ENCODE measurements at places on chromosomes 7 and 10. TPM values are rescaled to one million over a fixed set of nuclear protein-coding genes. Genes with fewer than 3 reads are reported as not detected.

Gene LEP
- total RNA-seq = not detected

Gene CTAGE8
- total RNA-seq = 0.30 TPM

Gene CCDC136
- 4.9 TPM for total RNA-seq

Gene VGF
- not detected for total RNA-seq

Gene C10orf143
- total RNA-seq = 5.8 TPM

Gene CREB3L2
- total RNA-seq = 11.7 TPM

Gene HTR5A
- not detected for total RNA-seq

Gene AOC1
- total RNA-seq = not detected

- DNase-seq = no peak
- H3K4me3 ChIP-seq = no peak overlapping the region
- no peaks in the 10 kb centered on the region for H3K27me3 ChIP-seq
- H3K27ac ChIP-seq = no peak overlapping the region
- H3K4me1 ChIP-seq = no peaks in the 10 kb centered on the region
Observed at GRCh38 chr7:15033039-15033438, 130.5 kb upstream of the DGKB start.

GRCh38 chr10:91412354-91413087 lies 2.4 kb downstream of the HECTD2 start:
- H3K27ac ChIP-seq = no peak overlapping the region
- H3K4me1 ChIP-seq = peaks cover 14% of the 10 kb centered on the region
- no peaks in the 10 kb centered on the region for H3K36me3 ChIP-seq
- DNase-seq = no peak
- no peak overlapping the region for H3K4me3 ChIP-seq

- no peaks in the 10 kb centered on the region for H3K36me3 ChIP-seq
- H3K27me3 ChIP-seq = no peaks in the 10 kb centered on the region
- no peaks in the 10 kb centered on the region for H3K4me1 ChIP-seq
- no peak overlapping the region for H3K27ac ChIP-seq
- peak; percentile 9 for DNase-seq
- H3K4me3 ChIP-seq = no peak overlapping the region
Observed at GRCh38 chr10:77756319-77757232, 119.0 kb upstream of the KCNMA1 start.

DNA sequence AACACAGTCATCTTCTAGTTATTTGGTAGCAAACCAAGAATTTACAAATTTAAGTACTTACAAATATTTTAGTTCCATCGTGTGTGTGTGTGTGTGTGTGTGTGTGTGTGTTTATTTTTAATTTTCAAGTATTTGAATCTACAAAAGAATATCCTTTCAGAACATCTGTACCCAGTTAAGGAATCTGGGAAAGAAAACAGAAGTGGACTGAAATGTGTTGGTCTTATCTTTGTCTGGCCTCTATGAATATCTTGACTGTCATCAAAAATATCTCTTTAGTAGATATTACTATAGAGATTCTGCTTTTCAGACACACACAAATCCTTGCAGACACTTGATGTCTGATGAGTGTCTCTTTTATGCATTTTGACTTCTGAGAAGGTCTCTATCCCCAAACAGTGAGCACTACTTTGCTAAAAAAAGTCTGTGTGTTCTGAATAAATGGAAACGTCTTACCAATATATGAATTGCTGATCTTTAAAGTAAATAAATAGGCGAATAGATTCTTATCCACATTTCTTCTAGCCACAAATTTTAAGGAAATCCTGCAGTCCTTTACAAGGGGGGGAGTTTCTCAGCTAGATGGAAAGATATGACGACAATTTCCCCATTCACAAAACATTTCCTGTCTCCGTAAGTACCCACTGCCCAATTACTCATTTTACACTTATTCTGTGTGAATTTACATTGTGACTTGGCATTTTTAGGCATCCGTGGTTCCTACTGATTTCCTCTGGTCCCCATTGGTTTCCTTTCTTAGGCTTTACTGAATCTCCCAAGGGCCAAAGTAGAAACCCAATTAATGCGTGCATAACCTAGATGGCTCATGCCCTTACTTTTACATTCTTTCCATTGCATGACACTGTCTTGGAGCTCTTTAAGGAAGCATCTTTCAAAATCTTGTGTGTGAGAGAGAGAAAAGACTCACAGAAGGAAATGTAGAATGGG lies 36.0 kb downstream of the NRCAM start:
- no peak overlapping the region for H3K27ac ChIP-seq
- no peak for DNase-seq
- H3K4me3 ChIP-seq = no peak overlapping the region
- H3K27me3 ChIP-seq = no peaks in the 10 kb centered on the region

DNA sequence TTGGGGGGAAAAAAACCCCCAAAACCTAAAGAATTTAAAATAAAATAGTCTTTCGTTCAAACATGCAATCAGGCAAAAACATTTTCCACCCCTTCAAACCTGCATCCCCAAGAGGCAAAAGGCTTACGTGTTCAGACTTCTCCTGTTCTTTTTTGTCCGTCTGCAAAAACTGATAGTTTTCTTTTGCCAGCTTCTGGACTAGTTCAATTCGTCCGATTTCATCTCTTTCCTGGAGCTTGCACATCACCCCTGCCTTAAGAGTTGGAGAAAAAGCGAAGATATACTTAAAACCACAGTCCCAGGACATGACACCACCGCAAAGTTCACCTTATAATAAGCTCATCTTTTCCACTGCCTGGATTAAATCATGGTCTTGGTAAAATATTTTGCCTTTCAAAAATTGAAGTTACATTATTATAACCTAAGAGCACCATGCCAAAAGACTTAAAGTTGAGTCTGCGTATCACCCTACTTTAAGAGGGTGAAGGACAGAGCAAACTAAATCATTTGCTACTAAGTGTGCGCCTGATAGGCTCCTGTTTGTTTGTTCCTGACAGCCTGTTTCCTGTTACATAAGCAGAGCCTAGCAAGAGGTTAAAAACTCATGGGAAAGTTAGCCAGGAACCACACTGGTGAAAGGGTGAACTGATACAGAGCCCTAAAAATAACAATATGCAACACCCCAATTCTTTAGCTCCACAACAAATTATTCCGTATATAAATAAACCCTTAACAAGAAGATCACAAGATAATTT lies 137.0 kb downstream of the RAPGEF5 start:
- no peak for DNase-seq
- H3K36me3 ChIP-seq = no peaks in the 10 kb centered on the region
- no peak overlapping the region for H3K27ac ChIP-seq
- H3K4me3 ChIP-seq = no peak overlapping the region
- H3K27me3 ChIP-seq = no peaks in the 10 kb centered on the region

- no peak for DNase-seq
- H3K36me3 ChIP-seq = no peaks in the 10 kb centered on the region
- H3K4me1 ChIP-seq = peaks cover 3% of the 10 kb centered on the region
- H3K27me3 ChIP-seq = no peaks in the 10 kb centered on the region
- H3K4me3 ChIP-seq = no peak overlapping the region
Observed at GRCh38 chr7:131655447-131655846, 99.0 kb upstream of the PODXL start.

DNA sequence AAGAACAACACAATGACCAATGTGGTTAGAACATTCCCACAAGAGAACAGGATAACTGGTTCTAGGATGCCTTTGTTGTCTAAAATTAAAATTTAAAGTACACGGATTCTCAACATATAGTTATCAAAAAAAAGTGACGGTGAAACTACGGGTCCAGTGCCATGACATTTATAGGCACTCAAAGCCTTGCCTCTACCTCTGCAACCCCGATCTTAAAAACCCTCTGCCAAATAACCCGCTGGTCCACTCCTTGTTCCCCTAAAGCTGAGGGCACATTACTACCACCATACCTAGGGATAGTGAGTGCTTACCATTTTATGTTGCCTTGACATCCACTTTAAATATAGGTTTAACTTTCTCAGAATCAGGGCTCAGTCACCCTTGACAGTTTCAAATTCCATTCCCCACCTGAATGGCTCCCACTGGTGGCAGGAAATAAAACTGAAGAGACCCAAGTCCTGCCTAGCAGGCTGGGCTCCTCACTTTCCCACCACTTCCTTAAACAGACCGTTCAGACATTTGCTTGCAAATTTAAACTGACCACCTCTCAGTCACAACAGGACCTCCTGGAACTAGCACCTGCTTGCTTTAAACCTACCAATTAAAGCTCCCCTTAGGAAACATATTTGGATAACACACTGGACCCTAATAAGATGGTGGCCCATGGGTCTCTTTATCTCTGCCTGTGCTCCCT lies 169.9 kb upstream of the ASAH2 start:
- no peak overlapping the region for H3K4me3 ChIP-seq
- H3K27me3 ChIP-seq = no peaks in the 10 kb centered on the region
- H3K4me1 ChIP-seq = peaks cover 17% of the 10 kb centered on the region
- H3K36me3 ChIP-seq = no peaks in the 10 kb centered on the region
- DNase-seq = peak; percentile 45
- H3K27ac ChIP-seq = no peak overlapping the region

- peaks cover 20% of the 10 kb centered on the region for H3K4me1 ChIP-seq
- no peaks in the 10 kb centered on the region for H3K36me3 ChIP-seq
- DNase-seq = no peak
Observed at GRCh38 chr7:55304018-55304762, 60.9 kb upstream of the LANCL2 start.

DNA sequence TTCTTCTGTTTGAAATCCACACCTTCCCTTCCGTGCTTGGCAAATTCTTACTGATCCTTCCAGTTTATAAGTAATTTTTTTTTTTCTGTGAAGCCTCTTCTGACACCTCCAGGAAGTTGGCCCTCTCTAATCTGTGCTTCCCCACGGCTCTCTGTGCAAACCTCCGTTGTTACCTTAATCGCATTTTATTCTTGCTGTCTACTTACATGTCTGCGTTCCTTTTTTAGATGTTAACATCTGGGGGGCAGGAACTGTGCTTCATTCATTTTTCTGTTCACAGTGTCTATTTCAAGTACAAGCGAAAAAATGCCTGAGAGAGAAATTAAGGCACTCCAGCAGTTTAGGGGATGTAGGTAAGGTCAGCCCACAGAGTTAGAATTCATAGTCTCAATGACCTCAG lies 8.4 kb upstream of the CAMK1D start:
- H3K4me1 ChIP-seq = no peaks in the 10 kb centered on the region
- no peak overlapping the region for H3K4me3 ChIP-seq
- H3K27ac ChIP-seq = no peak overlapping the region
- H3K36me3 ChIP-seq = no peaks in the 10 kb centered on the region

DNA sequence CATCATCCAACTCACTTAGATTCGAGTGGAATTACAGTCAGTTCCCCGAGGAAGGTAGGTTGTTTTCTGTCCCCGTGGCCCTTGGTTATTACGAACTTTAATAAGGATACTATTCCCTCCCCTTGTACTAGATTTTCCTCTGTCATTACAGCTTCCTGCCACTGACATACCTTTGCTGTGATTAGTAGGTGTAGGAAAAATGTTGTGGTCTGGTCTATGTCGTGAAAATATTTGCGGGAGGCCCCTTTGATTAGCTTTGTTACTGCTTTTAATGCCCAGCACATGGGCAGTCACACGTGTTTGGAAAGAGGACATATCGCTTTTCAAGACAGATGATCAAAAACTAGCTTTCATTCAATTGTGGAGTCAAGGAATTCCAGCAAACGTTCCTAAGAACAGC lies 92.2 kb downstream of the GATA3 start:
- H3K4me3 ChIP-seq = no peak overlapping the region
- H3K36me3 ChIP-seq = no peaks in the 10 kb centered on the region
- DNase-seq = no peak
- H3K27ac ChIP-seq = no peak overlapping the region
- H3K27me3 ChIP-seq = no peaks in the 10 kb centered on the region

- no peaks in the 10 kb centered on the region for H3K36me3 ChIP-seq
- no peaks in the 10 kb centered on the region for H3K27me3 ChIP-seq
- H3K27ac ChIP-seq = no peak overlapping the region
- no peak overlapping the region for H3K4me3 ChIP-seq
- DNase-seq = no peak
- H3K4me1 ChIP-seq = no peaks in the 10 kb centered on the region
Observed at GRCh38 chr7:95931460-95932232, 159.3 kb downstream of the DYNC1I1 start.

DNA sequence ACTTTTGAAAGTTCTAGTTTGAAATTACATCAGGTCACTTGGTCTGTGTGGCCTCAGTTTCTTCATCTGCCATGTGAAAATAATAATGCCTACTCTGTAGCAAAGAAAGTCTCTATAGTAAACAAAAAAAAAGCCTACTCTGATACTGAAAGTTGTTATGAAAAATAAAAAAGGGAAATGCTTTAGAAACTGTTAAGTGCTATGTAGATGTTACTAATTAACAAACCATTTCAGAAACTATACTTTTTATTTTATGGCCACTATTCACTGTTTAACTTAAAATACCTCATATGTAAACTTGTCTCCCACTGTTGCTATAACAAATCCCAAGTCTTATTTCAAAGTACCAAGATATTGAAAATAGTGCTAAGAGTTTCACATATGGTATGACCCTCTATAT lies 50.6 kb downstream of the CFTR start:
- H3K4me1 ChIP-seq = no peaks in the 10 kb centered on the region
- H3K27ac ChIP-seq = no peak overlapping the region
- H3K27me3 ChIP-seq = no peaks in the 10 kb centered on the region
- no peak overlapping the region for H3K4me3 ChIP-seq
- no peak for DNase-seq
- H3K36me3 ChIP-seq = no peaks in the 10 kb centered on the region
